ENCODE measurements at places on chromosomes 13 and 19. TPM values are rescaled to one million over a fixed set of nuclear protein-coding genes. Genes with fewer than 3 reads are reported as not detected.

GRCh38 chr13:101339202-101339601 is 77.1 kb downstream of the NALCN start:
- DNase-seq, result no peak
- no peaks in the 10 kb centered on the region for H3K36me3 ChIP-seq
- no peak overlapping the region for H3K4me3 ChIP-seq
- no peaks in the 10 kb centered on the region for H3K4me1 ChIP-seq
- no peak overlapping the region for H3K27ac ChIP-seq
- H3K27me3 ChIP-seq, result no peaks in the 10 kb centered on the region

DNA sequence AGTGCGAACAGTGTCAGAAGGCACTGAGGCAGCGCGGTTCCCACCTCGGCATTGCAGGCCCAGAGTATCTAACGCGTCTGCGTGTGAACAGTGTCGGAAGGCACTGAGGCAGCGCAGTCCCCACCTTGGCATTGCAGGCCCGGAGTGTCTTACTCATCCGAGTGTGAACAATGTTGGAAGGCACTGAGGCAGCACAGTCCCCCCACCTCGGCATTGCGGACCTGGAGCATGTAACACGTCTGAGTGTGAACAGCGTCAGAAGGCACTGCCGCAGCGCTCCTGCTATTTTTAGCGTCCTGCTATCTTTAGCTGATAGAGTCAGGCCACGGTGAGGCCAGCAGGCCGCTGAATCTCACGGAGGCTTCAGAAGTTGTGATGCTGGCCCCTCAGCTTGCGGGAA is 39.6 kb downstream of the ATP11A start:
- H3K27me3 ChIP-seq, result no peaks in the 10 kb centered on the region
- no peak overlapping the region for H3K27ac ChIP-seq
- H3K4me3 ChIP-seq, result no peak overlapping the region
- peaks cover 14% of the 10 kb centered on the region for H3K4me1 ChIP-seq
- H3K36me3 ChIP-seq, result no peaks in the 10 kb centered on the region

DNA sequence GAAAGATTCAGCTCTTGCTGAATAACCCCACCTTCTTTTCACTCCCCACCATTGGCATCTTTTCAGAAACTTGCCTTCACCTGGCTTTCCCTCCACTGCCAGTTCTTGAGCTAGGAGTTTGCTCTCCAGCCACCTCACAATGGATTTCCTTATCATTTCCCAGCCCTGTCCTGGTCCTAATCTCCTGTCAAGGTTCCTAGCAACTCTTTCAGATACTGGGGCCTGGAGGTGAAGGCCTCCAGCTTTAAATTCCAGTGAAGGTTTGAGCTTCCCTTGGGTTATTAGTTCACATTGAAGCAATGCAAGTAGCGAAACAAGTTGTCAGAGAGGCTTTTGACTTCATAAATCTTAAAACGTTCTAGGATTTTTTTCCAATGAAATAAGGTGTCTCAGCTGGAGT is 320.8 kb upstream of the MAB21L1 start:
- H3K36me3 ChIP-seq, result no peaks in the 10 kb centered on the region
- H3K27me3 ChIP-seq, result no peaks in the 10 kb centered on the region
- H3K27ac ChIP-seq, result no peak overlapping the region
- no peak for DNase-seq
- no peak overlapping the region for H3K4me3 ChIP-seq
- H3K4me1 ChIP-seq, result no peaks in the 10 kb centered on the region

ZFR2 gene
- total RNA-seq, result 0.57 TPM

GRCh38 chr19:11578258-11579142 is 1.1 kb upstream of the ACP5 start:
- DNase-seq, result peak; percentile 28
- peak overlapping the region; percentile 57 for H3K4me3 ChIP-seq
- no peaks in the 10 kb centered on the region for H3K36me3 ChIP-seq
- H3K27me3 ChIP-seq, result no peaks in the 10 kb centered on the region
- H3K27ac ChIP-seq, result peak overlapping the region; percentile 35
- H3K4me1 ChIP-seq, result peaks cover 47% of the 10 kb centered on the region

GRCh38 chr13:22082437-22083100 is 411.7 kb downstream of the FGF9 start:
- no peaks in the 10 kb centered on the region for H3K36me3 ChIP-seq
- peaks cover 14% of the 10 kb centered on the region for H3K4me1 ChIP-seq
- DNase-seq, result no peak
- H3K27me3 ChIP-seq, result no peaks in the 10 kb centered on the region

DNA sequence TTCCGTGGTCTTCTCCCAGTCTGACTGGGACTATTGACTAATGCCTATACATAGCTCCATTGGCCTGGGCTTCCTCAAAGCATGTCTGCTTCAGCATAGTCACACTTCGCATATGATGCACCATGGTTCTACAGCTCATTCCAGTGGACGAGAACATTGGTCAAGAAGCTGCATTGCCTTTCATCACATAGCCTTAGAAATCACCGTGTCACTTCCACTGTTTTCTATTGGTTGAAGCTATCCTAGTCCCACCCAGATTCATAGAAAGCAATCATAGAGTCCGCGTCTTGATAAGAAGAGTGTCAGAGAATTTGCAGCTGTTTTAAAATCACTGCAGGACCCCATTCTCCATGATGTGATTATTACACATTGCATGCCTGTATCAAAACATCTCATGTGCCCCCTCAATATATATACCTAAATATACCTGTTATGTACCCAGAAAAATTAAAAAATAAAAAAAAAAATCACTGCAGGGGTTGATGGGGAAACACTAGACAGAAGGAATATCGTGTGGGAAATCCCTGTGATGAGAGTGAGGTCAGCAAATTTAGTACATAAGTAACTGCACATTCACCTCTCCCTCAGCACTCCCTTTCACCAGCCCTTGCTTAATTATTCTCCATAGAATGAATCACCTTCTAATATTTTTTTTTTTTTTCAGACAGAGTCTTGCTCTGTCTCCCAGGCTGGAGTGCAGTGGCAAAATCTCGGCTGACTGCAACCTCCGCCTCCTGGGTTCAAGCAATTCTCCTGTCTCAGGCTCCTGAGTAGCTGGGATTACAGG is 2.2 kb upstream of the ARHGAP33 start:
- no peak overlapping the region for H3K27ac ChIP-seq
- DNase-seq, result no peak
- H3K4me1 ChIP-seq, result peaks cover 17% of the 10 kb centered on the region
- H3K27me3 ChIP-seq, result no peaks in the 10 kb centered on the region
- no peak overlapping the region for H3K4me3 ChIP-seq
- no peaks in the 10 kb centered on the region for H3K36me3 ChIP-seq
